ENCODE measurements at places on chromosomes 3 and 15.
A peak's percentile ranks its signal among the peaks of the same experiment; 100 is the strongest.

DNA sequence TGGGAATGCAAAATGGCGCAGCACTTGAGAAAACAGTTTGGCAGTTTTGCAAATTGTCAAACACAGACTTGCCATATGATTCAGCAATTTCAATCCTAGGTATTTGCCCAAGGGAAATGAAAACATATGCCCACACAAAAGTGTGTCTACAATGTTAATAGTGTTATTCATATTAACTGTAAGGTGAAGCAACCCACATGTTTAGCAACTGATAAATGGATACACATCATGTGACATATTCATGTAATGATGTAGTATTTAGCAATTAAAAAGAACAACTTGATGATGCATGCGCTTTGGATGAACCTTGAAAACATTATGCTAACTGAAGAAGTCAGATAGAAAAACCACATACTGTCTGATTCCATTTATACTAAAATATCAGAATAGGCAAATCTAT, 539.0 kb upstream of the PPP2R3A start:
- DNase-seq: no peak

GRCh38 chr3:187740421-187741399, 4.6 kb downstream of the BCL6 start:
- peak; percentile 75 for DNase-seq

DNA sequence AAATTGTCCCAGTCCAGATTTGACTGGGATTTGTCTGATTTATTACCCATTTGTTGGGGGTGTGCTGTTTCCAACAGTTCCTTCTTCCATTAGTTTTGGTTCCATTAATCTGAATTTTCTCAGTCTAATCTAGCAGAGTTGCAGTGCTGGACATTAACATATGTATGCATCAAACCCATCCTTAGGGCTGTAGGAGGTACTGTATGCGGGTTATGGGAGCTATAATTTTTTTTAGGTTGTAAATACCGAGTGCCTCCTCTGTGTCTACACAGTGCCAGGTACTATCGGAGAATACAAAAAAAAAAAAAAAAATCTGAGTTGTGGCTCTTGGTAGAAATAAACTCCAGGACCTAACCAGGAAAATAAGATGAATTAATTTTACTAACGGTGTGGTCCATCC, 133.8 kb downstream of the LIPC start:
- DNase-seq: no peak

GRCh38 chr3:133573629-133574194, at the start of gene CDV3:
TSS of gene CDV3 (plus strand) at chr3:133573686. CDS start at chr3:133574045, 359 bp downstream.
- DNase-seq: no peak

GRCh38 chr3:150765949-150766720, 3.2 kb upstream of the SIAH2 start:
- DNase-seq: no peak

- DNase-seq: no peak
Observed at GRCh38 chr15:35741881-35742280, 195.9 kb upstream of the DPH6 start.

DNA sequence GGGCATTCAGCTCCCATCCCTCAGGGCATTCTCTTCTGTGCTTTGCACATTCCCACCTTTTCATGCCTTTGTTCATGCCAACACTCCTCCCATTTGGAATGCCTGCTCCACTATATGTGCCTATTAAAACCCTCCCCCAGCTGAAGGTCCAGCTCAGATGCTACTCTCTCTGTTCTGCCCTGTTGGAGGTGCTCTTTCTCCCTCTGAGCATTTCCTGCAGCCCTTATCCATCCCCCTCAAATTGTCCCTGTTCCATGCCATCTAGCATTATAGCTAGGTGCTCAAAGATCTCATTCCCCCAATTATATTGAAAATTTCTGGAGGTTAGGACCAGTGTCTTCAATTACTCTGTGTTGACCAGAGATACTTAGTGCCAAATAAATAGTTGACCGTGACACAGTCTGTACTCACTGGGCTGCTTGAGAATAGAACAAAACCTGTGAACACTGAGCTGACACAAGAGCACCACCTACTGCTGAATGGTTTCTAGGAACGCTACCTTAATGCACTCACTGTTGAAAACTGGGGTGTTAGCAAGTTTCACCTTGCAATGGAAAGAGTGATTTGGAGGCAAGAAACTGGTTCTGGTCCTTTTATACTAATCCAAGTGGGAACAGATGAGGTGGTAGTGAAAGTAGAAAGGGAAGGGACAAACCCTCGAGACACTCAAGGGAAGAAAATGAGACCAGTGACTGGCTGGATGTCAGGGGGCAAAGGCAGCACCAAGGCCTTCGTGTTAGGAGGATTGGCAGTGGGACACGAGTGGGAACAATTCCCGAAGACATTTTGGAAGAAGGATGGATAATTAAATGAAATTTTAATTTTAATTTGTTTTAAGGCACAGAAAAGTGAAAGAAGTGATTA, 289.8 kb upstream of the ROPN1 start:
- DNase-seq: no peak

DNA sequence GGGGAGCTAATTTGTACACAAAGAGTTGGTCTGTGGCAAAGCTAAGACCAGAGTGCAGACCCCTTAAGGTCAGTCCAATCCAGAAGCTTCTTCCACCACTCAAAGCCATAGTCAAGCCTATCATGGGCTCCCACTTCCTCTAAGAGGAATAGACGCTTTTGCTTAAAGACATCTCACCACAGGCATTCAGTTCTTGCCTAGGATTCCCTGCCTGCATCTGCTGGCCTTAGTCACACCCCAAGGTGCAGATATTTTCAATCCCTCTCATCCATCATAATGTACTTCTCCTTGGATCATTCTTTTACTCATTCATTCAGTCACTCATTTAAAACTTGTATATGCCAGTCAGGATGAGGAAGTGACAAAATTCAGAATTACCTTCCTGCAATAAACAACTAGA, 179.6 kb upstream of the STT3B start:
- DNase-seq: no peak

GRCh38 chr15:98967916-98968315, 39.7 kb downstream of the PGPEP1L start:
- DNase-seq: no peak

- no peak for DNase-seq
Observed at GRCh38 chr3:4763604-4764247, 215.5 kb upstream of the BHLHE40 start.

- peak; percentile 64 for DNase-seq
Observed at GRCh38 chr15:89197503-89197971, 23.8 kb downstream of the RLBP1 start.

DNA sequence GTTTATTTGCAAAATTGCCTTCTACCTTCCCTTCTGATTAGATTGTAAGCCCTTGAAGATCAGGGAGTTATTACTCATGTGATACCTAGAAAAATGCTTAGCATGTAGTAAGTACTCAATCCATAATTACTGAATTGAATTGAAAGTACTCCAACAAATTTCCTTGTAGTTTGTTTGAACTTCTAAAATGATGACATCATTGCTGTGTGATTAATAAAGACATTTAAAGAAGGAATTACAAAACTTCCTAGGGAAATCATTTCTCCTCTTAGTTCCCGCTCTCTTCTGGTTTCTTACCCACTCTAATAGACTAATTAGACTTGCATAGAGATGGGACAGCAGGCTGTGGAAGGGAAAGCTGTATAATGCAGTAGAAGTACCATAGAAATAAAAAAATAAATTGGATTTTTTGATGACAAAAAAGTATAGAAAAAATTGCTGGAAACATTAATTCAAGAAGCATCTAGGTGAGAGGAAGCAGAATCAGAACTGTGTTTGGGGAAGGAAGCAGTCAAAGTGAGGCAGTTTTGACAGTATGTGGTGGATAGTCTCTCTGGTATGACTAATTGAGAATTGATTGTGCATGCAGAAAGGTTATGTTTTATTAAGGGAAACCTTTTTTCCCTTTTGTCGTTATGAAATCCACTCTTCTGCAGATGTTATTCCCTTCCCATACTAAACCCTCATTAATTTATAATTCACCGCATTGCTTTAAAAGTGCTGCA, 93.0 kb downstream of the ALCAM start:
- no peak for DNase-seq

GRCh38 chr3:195458316-195458717, 15.5 kb upstream of the ACAP2 start:
- no peak for DNase-seq

- DNase-seq: no peak
Observed at GRCh38 chr3:109241459-109242186, 74.7 kb downstream of the DPPA2 start.

DNA sequence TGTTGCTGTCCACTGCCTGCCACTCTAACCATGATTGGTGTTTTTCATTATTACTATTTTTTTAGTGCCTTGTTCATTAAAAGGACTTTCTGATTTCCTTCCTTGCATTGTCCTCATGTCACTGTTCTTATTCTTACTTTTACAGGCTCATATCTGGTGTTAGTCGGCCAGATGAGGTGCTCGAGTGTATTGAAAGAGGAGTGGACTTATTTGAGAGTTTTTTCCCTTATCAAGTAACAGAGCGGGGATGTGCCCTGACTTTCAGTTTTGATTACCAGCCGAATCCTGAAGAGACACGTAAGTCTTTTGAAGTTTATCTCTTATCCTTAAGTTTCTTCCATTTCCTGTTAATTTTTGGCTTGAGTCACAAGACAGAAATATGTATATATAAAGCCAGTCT, 23.2 kb downstream of the QTRT2 start:
- DNase-seq: no peak

GRCh38 chr3:155714295-155714718, 30.6 kb downstream of the PLCH1 start:
- DNase-seq: no peak

DNA sequence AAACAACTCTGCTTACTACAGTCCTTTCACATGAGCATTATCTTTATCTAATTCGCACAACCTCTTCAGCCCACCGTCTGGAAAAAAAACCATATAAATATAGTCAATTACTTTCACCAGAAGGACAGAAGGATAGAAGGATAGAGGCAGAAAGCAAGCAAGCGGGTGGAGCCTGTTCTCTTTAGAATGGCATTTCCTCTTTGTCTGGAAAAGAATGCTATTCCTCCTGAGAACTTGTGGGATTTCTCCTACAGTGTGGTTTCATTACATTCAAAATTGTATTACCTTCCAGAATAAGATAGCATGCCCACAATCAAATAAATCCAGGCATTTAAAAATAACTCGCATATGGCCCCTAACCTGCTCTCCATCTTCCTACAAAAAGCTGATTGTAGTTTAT, 23.1 kb downstream of the SLC30A4 start:
- DNase-seq: no peak

DNA sequence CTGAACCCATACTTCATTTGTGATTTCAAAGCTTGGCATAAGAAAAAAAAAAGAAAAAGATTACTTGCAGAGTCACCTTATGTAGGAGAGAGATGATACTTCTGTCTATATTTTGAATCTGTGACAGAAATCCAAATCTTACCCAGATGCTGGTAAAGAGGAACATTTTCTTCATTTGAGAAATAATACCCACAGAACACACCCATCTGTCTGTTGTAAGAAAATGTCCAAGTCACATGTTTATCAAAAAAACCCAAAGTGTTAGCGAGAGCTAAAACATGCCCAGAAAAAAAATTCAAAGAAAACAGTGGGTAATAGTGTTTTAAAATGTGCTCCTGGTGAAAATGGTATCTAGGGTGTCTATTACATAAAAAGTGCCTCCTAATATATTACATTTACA, 18.0 kb upstream of the RAP2B start:
- DNase-seq: no peak

GRCh38 chr3:72157748-72158638, 373.0 kb upstream of the PROK2 start:
- no peak for DNase-seq

DNA sequence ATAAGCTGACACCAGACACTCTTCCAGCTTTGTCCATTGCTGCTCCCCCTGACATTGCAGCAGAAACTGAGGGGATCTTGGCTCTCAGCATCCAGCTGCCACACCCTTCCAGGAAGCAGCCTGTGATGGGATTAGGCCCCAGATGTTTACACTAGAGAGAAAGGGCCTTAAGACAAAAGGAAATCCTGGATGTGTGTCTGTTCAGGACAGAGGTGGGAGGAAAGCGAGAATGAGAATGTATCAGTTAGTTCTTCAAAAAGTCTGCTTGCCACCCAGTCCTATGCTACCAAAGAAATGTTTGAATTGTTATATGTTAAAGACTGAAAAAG, 58.8 kb downstream of the HES1 start:
- no peak for DNase-seq

DNA sequence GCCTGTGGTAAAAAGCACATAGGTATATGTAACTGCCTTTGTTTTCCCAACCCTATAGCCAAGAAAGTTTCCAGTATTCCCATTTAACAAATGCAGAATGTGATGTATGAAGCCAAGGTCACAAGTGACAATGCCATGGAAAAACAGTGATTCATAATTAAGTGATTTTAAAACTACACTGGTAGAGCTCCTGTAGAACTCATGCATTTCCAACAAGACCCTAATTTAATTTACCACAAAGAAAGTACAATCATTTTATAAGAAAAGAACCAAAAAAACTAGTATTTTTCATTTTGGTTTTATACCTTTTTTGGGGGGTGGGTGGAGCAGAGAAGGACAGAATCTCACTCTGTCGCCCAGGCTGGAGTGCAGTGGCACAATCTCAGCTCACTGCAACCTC, 82.0 kb downstream of the STAG1 start:
- DNase-seq: no peak

DNA sequence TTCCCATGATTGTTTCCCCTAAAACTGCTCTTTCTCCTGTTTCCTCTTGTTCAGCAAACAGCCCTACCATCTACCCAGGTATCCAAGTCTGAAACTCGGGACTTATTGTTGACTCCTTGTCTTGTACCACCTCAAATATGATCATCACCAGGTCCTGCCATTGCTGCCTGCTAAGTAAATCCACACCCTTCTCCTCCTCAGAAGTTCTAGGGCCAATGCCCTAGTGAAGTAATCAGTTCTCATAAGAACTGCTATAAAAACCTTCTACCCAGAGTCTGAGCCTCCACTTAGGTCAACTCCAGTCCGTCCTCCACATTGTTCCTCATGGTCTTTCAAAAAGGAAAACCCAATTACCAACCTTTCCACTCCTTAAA, 77.0 kb upstream of the IL12A start:
- no peak for DNase-seq

DNA sequence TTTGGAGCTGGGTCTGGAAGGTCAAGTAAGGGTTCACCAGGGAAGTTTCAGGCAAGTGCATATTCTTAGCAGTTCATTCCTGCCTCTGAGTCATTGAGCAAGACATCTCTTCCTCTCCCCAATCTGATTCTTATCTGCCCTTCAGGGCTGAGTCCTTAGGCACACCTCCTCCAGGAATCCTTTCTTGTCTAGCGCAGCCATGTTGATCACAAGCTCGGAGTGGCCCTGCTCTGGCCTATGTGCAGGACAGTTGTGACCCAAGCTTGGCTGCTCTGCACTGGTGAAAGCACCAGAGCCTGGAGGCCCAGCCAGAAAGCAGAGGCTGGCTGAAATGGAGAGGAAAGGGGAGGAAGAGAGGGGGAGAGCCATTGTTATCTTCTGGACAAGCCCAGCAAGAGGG, 30.9 kb upstream of the MRPS22 start:
- no peak for DNase-seq

DNA sequence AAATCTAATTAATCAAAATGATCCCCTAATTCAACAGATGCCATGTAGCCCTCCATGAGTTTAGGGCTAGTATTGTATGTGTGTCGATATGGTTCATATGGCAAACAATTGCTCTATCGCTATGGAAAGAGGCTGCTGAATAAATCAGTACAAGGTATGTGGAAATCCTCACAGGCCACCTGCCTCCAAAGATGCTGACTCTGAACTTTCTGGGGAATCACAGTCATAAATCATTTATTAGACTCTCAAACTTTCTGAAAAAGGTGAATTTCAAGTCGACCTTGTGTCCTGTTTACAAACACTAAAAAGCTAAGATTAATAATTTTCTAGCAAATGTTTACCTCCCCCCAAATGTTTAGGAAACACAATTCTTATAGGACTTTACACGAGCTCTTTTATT, 462.6 kb downstream of the GABRG3 start:
- DNase-seq: no peak

GRCh38 chr15:48040166-48040817, 80.5 kb upstream of the SLC24A5 start:
- no peak for DNase-seq
